ENCODE measurements at places on chromosomes 12 and 14.

DNA sequence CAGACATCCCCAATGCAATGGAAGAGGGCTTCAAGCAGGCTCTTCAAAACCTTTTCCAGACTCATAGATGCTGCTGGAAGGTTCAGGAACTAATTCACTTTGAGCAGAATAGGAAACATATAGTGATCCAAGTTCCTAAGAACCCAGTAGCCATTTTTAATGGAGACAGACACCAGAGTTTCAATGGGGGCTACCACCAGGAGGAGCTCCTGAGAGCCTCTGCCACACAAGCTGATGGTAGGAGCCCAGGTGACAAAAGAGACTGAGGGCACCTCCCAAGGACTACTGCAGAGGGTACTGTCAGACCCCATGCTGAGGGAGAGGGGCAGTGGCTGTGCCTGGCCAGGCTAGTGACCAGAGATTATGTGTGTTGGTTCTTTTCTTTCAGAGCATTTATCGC, 45.9 kb downstream of the IFNG start:
- DNase-seq = peak; percentile 3

- DNase-seq = no peak
Observed at GRCh38 chr12:13195250-13195649, 1.3 kb upstream of the EMP1 start.

- DNase-seq = peak; percentile 77
Observed at GRCh38 chr14:69049675-69050074, 70.6 kb upstream of the ACTN1 start.

- DNase-seq = no peak
Observed at GRCh38 chr12:60106214-60106613, 510.4 kb downstream of the SLC16A7 start.

- DNase-seq = no peak
Observed at GRCh38 chr12:7161327-7161726, 28.2 kb upstream of the PEX5 start.

GRCh38 chr14:69355607-69356281, 42.4 kb downstream of the ERH start:
- DNase-seq = no peak

DNA sequence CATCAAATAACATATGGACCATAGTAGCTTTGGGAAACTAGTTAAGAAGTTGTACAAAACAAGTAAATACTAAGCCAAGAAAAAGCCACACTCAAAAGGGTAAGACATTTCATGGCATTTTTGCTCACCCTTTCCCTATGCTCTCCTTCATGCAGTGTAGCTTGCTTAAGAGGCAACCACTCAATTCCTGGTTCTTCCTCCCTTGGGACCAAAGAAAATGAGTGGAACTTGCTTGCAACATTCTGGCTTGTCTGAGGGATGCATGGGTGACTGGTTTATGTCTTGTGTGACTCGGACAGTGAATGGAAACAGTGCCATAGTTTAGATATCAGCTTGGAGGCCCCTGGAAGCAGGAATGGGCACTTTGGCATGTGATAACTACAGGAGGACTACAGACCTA, 252.0 kb upstream of the ARID2 start:
- no peak for DNase-seq

GRCh38 chr12:93404961-93405849, 27.5 kb downstream of the NUDT4 start:
- DNase-seq = no peak

- no peak for DNase-seq
Observed at GRCh38 chr12:116777245-116777644, 39.1 kb downstream of the RNFT2 start.

- no peak for DNase-seq
Observed at GRCh38 chr12:122030424-122031035, 8.8 kb downstream of the BCL7A start.

GRCh38 chr14:37278636-37279538, 81.2 kb downstream of the MIPOL1 start:
- DNase-seq = no peak

DNA sequence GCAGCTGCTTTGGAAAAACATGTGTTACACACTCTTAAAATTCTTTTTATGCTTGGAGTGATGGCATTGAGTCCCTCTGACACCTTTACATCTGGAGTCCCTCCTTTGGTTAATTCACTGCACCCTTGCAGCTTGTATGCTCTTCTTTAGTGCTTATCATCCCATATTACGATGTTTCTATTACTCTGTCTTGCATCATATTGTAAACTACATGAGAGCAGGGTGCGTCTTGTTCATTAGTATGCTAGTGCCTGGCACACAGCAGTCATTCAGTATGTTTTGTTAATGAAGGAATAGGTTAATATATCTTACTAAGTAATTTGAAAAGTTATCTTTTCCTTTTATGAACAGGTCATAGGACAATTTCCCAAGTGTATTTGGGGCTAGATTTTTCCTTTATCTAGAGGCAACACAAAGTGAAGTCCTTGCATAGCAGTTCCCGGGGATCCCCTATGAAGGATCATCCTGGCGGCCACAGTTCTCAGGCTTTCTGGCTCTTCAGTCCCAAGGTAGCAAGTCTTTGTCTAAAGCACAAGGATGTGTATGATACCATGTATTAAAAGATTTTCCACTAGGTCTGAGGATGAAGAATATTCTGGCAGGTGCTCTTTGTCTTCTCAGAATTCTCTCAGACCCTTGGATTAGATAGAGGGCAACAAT, 363.8 kb downstream of the FUT8 start:
- no peak for DNase-seq
